ENCODE measurements at places on chromosomes 7 and 10.

- no peak for DNase-seq
Observed at GRCh38 chr7:30278849-30279652, 5.3 kb upstream of the ZNRF2 start.

- DNase-seq, result no peak
Observed at GRCh38 chr10:131934769-131935168, 34.0 kb downstream of the PPP2R2D start.

DNA sequence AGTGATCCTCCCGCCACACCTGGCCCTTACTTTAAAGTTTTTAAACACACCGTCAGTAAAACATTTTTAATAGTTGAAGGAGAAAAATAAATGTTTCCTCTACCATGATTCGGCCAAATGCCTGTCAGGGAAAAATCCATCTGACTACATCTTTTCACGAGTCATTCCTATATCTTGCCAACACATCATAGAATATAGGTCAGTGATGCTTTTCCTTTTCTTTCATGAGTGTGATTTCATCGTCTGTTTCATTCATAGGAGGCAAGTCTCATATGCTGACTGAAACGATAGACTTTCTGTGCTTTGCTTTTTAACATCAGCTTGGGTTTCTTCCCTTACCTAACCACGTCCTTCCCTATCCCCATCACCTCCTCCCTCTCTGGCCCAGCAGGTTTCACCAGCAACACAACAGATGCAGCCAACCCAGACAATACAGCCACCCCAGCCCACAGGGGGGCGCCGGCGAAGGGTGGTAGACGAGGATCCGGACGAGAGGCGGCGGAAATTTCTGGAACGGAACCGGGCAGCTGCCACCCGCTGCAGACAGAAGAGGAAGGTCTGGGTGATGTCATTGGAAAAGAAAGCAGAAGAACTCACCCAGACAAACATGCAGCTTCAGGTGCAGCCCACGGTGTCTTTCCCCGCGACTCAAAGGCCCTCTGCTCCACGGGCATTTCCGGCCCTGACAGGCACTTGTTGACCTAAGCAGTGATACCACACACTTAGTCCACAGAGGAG is 149.2 kb downstream of the TRIL start:
- no peak for DNase-seq

DNA sequence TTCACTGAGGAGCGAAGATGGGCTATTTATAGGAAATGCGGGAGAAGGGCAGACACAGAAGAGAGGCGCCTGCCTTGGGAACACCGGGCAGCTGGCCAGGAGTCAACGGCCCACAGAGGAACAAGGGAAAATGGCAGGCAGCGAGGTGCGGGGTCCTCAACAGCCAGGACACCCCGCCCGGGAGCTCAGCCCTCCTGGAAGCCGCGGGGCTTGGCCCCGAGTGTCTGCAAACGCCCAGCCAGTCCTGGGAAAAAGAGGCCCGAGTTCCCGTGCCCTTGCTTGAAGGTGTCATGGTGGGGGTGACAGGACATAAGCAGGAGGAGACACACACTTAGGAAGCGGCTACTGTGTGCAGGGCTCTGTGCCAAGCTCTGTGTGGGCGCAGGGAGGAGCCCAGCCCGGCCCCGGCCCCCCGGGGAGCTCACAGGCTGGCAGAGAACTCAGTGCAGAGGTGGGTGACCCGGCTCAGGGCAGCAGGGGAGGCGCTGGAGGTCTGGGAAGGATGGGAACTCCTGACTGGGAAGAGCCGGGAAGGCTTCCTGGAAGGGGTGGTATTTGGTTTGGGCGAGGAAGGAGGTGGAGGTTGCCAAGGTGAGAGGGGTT is 79.9 kb downstream of the ELFN1 start:
- DNase-seq, result no peak

- DNase-seq, result peak; percentile 84
Observed at GRCh38 chr10:5534051-5534821, 9.5 kb downstream of the CALML3 start.

DNA sequence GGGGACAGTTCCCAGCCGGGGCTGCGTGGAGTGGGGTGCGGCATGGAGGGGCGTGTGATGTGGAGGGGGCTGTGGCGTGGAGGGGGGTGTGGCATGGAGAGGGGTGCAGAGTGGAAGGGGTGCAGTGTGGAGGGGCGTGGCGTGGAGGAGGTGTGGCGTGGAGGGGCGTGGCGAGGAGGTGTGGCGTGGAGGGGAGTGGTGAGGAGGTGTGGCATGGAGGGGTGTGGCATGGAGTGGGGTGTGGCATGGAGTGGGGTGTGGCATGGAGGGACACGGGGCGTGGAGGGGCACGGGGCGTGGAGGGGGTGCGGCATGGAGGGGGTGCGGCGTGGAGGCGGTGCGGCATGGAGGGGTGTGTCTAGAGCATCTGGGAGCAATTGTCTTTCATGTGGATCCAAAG is 33.6 kb downstream of the NKX6-2 start:
- no peak for DNase-seq

GRCh38 chr10:129372172-129372571 is 94.9 kb upstream of the MGMT start:
- DNase-seq, result no peak

- DNase-seq, result no peak
Observed at GRCh38 chr7:65827366-65827765, 45.5 kb upstream of the VKORC1L1 start.

DNA sequence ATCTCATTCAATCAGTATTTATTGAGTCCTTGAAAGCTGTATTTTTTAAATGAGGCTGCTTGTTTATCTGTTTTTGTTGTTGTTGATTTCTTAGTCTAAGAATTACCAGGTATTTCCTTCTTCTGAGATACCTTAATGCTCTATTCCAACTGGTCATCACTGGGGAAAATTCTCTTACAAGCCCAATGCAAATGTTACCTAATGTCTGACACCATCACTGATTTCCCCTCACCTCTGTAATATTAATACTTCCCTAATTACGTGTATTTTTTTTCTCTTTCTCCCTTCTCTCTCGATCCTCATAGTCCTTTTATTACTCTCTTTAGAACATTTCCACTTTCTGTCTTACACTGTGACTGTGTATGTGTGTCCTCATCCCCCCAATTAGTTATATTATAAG is 13.9 kb downstream of the HDAC9 start:
- DNase-seq, result no peak

- no peak for DNase-seq
Observed at GRCh38 chr7:135886345-135887132, 90.6 kb downstream of the MTPN start.

DNA sequence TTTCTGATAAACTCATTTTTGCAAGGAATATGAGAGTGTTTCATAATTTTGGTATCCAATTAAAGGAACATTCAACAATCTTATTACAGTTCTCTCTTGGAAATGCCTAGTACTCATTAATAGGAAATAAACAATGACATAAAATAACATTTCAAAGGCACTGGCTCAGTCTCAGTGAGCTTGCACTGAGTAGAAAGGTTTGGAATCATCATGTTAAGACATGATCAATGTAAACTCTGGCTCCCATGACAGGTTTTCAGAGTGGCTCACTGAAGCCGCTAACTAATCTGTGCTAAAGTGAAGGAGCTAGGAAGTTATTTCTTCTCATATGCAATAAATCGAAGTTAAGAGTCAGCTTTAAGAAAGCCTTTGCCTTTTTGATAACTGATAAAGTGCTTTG is 203.3 kb upstream of the HGF start:
- no peak for DNase-seq

DNA sequence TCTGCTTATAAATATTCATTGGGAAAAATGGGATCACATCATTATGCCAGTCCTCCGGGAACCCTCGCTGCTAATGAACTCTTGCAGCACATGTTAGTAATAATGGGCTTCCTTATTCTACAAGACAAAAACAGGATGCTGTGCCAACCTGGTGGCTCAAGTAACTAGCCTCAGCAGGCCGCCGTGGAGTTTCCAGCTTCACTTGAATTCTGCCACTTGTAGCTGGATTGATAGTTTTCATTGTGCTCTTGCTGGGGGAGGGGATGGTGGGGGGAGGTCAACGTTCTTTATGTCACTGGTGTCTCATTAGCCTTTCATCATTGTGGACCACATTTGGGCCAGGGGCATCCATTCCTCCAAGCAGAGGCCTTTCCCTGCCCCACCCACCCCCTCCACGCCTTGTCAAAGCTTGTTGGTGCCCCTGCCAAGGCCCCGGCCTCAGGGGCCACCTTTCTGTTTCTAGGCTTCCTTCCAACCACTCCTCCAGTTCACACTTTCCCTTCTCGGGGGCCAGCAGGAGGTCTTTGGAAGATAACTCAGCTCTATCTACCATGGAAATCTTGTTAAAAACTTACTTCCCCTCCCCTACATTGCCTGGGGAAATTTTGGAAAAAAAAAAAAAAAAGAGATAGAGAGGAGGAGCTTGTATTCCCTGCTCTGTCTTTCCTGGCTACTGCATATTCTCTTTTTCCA is 153.9 kb downstream of the BMPER start:
- no peak for DNase-seq

DNA sequence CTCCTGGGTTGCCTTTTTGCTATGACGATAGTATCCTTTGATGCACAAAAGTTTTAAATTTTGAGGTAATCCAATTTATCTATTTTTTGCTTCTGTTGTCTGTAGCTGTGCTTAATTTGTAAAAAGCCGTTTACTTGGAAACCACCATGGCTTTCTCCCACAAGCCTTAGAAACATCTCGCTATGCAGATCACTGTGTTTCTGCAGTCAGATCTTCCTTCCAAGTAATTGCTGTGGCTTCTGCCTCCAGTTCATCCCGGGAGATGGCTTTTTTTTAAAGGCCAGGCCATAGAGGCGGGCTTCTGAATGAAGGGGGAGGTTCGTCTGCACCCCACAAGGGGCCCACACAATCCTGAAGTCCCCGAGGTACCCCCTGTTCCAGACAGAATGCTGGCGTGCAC is 48.3 kb upstream of the OCM2 start:
- no peak for DNase-seq

- DNase-seq, result no peak
Observed at GRCh38 chr7:3321745-3322144, 20.7 kb downstream of the SDK1 start.

- peak; percentile 50 for DNase-seq
Observed at GRCh38 chr10:100519311-100520051, at the start of gene SEC31B. Gene SEC31B, minus strand, starts transcription at chr10:100519861. Its CDS starts 2,909 bp downstream, at chr10:100516952.

DNA sequence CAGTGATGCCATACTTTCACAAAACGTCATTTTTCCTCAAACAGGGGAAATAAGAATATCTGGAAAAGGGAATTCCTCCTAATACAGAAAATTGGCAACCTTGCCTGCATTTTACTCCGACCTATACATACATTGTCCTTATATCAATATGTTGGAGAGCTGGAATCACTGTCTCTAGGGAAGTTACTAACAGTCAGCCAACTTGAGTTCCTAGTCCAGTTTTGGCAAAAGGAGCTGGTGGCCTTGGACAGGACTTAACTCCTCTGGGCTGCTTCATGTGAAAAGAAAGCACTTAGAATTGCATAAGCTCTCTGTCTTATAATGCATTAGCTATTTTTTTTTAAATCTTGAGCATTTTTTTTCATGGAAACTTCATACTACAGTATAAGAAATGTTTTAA is 174.2 kb upstream of the HGF start:
- no peak for DNase-seq

DNA sequence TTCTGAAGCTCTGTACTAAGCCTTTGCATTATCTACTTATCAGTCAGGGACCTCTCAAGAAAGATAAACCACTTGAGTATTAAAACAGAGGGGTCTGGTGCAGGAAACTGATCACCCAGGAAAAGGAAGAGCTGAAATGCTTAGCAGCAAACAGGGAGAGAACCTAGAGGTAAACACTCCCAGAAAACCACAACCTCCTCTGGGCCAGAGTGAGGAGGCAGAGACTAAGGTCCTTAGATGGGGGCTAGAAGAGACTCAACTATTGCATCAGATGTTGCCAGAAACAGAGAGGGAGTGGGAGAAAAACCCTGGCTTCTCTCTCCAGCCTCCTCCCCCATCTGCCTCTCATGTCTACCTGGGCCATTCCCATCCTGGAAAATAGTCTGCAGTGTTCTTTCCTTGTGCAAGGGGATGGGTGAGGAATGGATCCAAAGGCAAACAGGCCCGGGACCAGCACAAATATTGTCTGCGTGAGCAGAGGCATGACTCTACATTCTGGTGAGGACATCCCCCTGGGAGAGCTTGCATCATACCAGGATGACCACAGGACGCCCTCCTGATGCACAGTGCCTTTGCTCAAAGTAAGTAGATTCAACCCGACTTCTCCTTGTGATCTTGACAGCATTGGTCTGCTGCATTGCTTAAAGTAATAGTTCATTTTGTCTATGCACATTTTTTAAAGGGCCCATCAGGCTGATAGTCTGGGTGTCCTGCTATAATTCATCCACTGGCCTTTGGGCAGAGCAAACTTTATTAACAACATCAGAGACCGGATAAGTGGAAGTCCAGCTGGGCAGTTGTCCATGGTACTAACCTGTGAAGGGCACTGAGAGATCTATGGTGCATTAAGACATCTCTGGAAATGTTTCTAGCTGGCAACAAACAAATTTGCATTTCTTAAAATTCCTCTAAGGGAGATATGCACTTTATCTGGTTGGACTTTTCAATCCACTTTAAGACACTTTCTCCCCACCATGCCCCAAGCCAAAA is 22.4 kb upstream of the ODAD2 start:
- no peak for DNase-seq

- no peak for DNase-seq
Observed at GRCh38 chr7:95715274-95715673, 57.1 kb upstream of the DYNC1I1 start.

GRCh38 chr7:125506331-125506730 is 576.7 kb upstream of the POT1 start:
- no peak for DNase-seq

GRCh38 chr7:133781486-133782090 is 345.6 kb upstream of the LRGUK start:
- DNase-seq, result no peak

DNA sequence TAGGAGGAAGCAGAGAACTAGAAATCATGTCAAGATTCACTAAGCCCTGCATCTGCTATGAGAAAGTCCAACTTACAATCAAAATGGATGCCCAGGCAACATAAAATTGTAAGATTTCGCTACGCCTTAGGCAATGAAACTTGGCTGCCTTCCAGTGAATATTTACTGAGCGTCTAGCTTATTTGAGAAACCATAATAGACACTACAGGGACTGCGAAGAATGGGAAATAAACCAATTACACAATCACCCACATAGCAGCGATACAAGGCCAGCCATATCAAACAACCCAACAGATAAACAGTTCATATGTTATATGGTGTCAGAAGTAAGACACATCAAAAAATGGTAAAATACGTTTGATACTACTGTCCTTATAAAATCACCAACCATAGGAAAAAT is 545.0 kb upstream of the C7orf33 start:
- no peak for DNase-seq

GRCh38 chr7:123665896-123666295 is 10.2 kb downstream of the LMOD2 start:
- DNase-seq, result no peak

DNA sequence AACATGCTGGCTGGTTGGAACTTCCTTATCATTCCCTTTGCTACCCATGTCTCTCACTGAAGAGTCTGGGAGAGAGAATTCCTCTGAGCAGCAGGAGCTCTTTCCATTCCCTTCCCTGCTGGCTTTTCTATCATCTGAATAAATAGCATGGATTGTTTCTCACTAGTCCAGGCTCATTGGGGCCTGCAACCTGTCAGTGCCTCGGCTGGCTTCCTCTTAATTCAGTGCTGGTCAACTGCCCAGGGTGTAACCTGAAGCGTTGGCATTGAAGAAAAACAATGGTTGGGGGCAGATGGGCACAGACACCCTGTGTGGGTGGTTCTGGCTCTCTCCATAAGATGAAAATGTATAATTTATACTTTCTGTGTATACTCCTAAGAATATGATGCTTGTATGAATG is 155.6 kb downstream of the ANLN start:
- DNase-seq, result no peak
